ENCODE measurements at places on chromosomes 6 and 20.

DNA sequence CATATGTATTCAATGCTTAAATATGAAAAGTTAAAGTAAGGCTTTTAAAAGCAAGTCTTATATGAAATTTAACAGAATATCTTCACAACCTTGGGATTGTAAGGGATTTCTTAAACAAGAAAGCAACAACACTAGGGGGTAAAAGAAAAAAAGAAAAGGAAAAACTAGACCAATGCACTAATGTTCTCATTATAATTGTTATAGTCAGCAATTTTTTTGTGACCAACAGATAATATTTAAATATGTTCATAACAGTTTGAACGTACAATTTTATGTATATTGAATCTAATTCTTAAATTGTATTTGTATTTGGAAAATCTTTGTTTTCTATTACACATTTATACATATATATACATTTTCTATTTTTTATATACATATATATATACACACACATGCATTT is 1397.8 kb upstream of the ADGRB3 start:
- DNase-seq = no peak

- DNase-seq = no peak
These were observed 78.6 kb downstream of the TRMT6 start for GRCh38 chr20:5871459-5872410.

GRCh38 chr6:130394246-130394645 is 28.4 kb downstream of the TMEM200A start:
- DNase-seq = no peak

GRCh38 chr6:26554697-26555504 is 16.7 kb downstream of the HMGN4 start:
- DNase-seq = peak; percentile 43

DNA sequence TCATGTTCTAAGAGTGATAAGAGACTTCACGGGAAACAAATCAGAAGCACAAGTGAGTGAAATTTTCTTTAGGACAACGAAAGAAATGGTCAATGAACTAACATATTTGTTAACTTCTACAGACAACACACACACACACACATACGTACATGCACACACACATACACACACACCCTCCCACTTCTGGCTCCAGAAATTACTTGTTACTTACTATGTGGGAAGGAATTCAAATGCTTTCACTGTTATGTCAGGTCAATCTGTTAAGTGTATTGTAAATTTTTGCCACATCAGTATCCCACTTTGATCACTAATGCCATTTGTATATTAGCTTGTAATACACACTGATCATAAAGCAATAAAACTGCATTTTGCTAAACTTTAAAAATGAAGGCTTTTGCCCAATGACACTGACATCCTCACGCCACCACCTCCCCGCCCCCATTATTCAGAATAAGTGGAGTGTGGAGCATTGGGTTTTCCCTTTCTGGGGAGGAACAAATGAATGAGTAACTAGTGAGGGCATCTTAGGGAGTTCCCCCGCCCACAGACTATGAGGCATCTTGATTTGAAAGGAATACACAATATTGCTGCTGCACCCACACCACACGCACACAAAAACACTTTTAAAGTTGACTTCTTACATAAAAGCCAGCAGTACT is 76.2 kb downstream of the ATXN1 start:
- peak; percentile 84 for DNase-seq

- DNase-seq = no peak
These were observed 86.0 kb upstream of the NXT1 start for GRCh38 chr20:23264545-23264944.

GRCh38 chr6:16855460-16855859 is 94.2 kb upstream of the ATXN1 start:
- no peak for DNase-seq

DNA sequence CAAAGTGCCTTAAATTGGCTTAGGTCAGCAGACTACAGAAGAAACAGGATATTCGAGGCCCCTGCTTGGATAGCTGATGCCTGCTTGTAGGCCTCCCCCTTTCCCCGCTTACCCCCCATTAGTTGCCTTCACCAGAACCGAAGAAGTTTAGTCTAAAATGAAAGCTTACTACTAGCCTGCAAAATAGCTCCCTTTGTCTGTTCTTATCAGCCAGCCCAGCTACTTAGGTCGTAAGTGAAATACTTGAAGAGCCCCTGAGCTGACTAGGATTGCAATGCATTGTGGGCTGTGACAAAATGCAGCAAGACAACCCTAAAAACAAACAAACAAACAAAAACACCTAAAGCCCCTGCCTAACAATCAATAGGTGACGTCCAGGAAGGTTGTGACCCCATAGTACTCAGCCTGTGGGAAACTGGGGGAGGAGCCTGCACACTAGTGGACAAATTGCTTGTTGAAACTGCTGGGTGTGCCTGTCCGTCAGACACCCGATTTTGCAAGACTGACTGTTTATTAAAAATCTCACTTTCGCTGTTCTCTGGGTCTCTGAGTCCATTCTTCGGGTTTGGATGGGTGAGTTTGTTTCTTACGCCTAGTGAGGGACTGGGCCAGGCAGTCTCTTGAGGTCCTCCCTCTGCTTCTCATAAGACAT is 105.0 kb upstream of the DUSP22 start:
- DNase-seq = no peak

DNA sequence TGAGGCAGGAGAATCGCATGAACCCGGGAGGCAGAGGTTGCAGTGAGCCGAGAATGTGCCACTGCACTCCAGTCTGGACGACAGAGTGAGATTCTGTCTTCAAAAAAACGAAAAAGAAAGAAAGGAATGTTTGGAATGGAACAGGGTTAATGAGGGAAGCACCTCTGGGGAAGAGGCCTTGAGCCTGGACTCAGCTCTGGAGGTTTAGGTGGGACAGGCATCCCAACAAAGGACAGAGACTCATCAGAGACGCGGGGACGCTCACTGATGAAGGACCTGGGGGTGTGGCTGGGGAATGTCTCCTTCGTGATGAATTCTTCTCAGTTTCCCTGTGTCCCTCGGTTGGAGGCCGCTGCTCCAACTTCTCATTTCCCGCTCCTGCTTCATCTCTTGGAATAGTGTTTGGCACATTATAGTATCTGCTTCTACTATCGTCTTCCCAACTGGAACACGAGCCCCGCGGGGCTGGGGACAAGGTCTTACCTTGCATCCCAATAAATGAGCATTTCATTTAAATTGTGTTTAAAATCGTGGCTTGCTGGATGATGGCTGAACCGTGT is 27.6 kb downstream of the KIF25 start:
- no peak for DNase-seq
